ENCODE measurements at places on chromosomes 11 and 22.

DNA sequence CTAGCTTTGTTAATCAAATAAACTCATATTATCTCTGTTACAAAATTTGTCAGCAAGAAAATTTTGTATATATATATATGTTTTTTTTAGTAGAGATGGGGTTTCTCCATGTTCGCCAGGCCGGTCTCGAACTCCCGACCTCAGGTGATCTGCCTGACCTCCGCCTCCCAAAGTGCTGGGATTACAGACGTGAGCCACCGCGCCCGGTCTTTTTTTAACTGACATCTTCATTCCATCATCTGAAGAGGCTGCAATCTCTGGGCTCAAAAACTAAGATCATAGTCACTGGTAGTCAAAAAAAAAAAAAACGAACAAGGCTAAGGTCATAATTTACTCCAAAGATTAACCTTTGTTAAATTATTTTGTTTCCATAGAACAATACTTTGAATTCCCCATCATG, 5.3 kb upstream of the KLHDC7B start:
- DNase-seq: no peak

- no peak for DNase-seq
Observed at GRCh38 chr22:48796310-48797015, 1031.2 kb downstream of the BRD1 start.

DNA sequence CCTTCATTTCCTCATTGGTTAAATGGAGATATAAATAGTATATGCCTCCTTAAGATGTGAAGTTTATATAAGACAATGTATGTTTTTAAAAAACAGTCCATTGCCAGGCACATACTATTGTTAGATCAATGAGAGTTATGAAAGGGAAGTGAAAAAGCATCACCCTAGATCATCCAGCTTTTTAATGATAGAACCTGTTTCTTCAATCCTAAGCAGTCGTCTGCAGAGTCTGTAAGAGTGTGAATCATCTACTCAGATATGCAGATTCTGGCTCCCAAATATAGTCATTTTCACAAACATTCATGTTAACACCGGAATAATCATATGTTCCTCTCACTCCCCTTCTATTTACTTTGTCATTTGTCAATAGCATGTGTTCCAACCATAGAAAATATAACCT, 65.3 kb upstream of the SLN start:
- no peak for DNase-seq

DNA sequence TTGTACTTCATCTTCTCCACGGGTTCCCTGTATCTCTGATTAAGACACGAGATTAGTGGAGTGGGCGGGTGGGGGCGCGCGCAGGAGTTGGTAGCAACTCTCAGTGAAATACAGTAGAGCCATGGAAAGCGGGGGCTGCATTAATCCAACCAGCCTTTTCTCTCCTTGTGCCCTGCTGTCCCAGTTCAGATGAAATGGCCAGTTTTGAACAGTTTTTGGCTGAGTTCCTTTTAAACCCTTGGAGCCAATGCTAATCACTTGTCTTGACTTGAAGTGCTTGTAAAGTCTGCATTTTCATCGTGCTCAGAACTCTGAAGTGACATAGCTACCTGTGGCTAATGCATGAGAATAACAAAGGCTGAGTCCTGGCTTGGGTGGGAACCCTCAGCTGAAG, 734 bp upstream of the TMEM123 start:
- DNase-seq: no peak

- peak; percentile 22 for DNase-seq
Observed at GRCh38 chr11:13761250-13761649, 92.8 kb downstream of the FAR1 start.

GRCh38 chr11:62702246-62702645, 5.0 kb downstream of the BSCL2 start:
- DNase-seq: no peak

DNA sequence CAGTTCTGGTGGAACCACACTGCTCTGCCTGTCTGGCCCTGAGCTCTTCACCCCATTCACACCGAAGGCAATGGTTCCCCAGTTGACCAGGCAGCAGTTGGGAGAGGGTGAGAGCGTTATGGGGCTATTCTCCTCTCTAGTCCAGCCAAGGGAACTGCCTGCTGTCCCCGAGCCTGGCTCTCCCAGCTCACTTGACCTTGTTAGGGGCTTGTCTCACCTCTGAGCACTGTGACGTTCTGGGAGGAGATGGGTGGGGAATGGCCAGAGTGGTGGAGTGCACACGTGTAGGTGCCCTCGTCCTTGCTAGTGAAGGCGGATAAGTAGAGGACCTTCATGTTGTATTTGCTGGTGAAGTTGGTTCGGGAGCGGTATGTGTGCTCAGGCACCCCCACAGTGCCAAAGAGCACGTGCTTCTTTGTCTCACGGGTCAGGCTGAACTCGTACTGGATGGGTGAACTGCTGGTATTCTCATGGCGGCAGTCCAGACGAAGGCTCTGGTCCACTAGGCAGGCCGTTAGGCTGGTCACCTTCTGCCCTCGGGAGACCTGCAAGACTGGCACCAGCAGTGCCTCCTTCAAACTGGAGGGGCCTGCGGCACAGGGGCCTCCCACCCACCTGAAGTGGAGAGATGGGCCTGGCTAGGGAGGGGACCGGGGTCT, 3.0 kb downstream of the THY1 start:
- no peak for DNase-seq

DNA sequence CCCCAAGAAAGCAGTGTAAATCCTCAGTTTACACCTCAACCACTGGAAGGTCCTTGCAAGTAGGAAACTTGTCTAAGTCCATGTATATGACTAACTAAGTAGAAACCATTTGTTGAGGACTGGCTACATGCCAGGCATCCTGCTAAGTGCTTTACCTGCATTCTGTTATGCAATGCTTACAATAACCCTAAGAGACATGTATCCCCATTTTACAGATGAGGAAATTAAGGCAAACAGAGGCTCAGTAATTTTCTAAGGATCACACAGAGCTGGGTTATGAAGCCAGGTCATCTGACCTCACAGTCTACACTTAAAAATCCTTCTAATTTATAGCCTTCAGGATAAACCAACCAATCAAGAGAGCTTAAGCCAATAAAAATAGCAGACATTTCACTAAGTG, 1.5 kb downstream of the TIMM10 start:
- no peak for DNase-seq

GRCh38 chr11:42901084-42901483, 410.7 kb upstream of the API5 start:
- DNase-seq: no peak

DNA sequence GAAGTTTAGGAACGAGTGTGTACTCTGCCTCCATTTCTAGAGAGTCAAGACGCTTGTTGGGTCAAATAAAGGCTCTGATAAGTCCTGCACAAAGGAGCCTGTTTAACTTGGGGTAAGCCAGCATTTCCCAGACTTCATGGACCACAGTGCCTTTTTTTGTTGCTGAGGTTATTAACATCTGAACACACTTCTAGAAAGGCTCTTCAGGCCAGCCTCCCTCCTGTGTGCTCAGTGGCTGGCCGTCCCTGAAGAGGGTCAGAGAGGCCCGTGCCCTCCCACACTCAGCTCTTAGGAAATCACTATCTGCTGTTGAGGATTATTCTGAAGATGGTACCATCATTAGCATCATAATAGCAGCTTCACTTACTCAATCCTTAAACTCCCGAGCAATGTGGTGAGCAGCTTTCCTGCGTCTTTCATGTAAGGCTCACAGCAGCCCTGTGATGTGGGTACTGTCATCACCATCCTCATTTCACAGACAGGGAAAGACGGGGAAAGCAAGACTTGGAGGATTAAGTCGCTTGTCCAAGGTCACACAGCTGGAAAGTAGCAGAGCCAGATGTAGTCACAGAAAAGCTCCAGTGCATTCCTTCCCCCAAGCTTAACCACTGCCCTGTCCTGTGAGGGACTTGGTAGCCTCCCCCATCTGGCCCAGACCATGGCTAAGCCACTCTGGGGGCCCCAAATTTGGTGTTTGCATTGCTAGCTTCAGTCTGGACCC, 71.3 kb downstream of the TSPAN18 start:
- peak; percentile 76 for DNase-seq

DNA sequence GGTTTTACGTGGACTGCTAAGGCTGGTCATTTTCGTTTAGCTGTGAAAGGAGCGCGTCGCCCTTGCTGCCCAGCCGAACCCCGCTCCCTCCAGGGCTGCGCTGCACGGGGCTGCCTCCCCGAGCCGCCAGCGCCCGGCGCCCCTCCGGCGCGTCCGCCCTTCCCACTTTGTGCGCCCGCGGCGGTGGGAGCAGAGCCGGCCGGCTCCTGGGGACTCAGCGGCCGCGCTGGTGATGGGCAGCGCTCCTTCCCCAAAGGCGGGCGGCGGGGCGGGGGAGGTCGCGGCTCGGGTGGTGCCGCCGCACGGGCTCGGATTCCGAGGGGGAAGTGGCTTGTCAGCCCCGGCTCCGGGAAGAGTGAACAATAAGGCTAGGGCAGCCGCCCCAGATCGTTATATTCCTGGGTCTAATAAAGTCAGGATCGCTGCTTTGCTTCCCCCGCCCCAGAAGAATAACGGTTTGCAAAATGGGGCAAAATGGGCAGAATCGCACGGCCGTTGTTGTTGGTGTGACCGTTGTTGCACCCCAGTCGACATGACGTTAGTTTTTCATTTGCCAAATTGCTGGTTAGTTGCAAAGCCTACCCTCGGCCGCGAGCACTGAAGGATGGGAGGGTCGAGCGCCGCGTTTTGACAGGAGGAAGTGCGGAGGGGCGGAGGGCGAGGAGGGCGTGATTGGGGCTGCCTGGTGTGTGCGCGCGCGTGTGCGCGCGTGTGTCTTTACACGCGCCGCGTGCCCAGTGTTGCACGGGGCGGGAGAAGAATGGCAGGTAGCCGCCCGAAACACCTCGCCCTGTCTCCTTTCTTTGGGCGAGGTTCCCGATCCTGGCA, 745 bp downstream of the NCAM1 start:
- no peak for DNase-seq

GRCh38 chr11:14018441-14018840, 55.9 kb downstream of the SPON1 start:
- DNase-seq: no peak

DNA sequence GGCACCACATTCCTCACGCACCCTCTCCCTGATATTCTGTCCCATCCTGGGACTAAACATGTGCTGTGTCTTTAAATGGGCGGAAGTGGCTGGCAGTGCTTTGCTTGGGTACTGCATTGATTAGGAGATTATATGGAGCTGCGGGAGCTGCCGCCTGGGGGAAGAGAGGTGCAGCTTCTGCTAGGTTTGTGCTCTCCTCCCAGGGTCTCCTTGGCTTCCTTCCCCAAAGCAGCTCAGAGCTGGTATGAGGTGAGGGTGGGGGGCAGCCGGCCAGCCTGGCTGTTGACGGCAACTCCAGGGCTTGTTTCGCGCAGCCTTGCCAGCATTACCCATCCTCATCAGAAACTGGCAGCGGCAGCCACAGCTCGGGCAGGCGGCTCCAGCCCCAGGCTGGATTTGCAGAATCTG, 95.4 kb downstream of the GRAMD1B start:
- DNase-seq: no peak

- peak; percentile 54 for DNase-seq
Observed at GRCh38 chr11:44538375-44539054, 26.9 kb upstream of the CD82 start.

DNA sequence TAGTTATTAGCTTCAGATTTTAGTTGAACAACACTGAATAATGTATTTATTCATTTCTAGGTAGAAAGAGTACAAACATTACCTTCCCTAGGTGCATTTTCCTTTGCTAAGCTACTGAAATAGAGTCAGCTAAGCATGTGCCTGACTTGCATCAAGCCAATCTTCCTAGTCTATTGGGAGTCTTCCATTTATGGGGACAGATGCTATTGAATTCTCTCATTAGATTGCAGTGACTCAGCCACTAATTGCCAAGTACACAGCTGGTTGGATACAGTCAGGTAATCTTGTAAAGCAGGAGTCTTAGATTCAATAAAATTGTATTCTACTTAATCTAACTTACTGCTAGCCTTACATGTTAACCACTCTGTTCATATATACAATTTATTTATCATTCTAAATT, 55.2 kb upstream of the RPS13 start:
- no peak for DNase-seq

- no peak for DNase-seq
Observed at GRCh38 chr11:13679768-13680167, 11.3 kb downstream of the FAR1 start.

DNA sequence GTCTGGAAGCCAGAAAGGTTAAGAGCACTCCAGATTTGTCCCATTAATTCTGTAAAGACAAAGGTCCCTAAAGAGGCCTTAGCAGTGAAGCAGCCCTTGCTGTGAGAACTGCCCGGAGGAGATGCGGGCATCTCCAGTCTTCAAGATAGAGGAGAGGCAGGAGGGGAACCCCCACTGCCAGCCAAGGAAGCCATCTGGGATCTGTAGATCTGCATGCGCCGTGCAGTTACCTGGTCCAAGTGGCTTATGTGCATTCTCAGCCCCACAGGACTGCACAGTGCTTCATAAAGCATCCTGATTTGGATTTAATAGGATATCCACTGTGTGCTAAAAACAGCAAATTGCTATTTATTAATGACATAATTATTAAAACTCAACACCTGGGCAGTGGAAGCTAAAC, 834.6 kb downstream of the NTM start:
- DNase-seq: no peak

- DNase-seq: peak; percentile 77
Observed at GRCh38 chr11:22521226-22521625, 104.4 kb downstream of the FANCF start.

DNA sequence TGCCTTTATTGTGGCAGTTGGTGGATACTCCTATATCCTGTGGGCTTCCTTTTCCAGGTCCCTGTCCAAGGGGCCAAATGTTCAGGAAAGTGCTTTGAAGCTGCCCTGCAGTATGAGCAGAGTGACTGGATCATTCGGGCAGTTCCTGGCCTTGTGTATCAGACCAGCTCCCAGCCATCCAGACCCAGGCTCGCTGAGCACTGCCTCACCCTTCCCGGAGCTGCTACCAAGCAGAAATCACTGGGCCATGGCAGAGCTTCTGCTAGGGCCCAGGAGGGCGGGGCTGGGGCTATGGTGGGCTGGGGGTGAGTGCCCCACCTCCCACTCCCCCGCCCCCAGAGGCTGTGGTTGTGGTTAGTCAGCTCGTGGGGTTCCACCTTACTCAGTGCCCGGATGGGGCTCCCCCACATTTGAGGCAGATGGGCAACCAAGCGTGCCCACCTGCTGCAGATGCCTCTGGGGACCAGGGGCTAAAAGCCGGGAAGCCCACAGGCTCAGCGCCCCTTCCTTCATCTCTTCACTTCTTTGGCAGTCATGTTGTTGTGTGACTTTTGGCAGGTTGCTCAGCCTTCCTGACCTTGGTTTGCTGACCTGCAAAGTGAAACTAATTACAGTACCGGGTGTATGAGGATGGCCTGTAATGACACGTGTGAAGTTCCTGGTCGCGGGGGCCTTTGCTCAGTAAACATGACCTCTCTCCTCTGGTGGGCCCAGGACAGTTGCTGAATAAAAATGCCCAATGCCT, 2.1 kb upstream of the LRRC32 start:
- DNase-seq: no peak

DNA sequence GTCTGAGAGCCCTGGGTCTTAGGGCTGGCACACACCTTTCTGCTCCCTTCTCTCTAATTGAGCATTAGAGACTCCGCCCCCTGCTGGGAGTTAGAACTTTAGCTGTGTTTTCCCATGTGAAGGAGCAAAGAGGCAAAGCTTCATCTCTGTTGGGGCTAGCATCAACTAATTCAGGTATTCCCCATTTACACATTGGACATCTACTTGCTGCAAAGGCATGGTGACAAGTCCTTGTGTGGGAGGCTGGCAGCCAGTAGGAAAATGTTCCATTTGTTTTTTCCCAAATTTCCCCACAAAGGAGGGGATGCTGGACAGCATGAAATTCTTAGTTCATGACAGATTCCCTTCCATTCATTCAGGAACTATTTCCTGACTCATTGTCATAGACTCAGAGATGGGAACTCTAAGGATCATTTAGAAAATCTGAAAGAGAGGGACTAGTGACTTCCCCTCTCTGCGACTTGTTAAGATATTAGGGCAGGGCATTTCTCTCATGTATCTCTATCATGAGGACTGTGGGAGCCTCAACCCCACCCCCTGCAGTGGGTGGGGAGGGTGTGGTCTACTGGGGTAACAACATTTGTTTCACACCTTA, 3.6 kb downstream of the CD44 start:
- DNase-seq: peak; percentile 84

Measured in fibroblast of skin of right quadriceps (primary cell).